Epithelial cell of proximal tubule (primary cell): ENCODE measurements at places on chromosomes 3 and 15.

GRCh38 chr3:36060950-36061349, 319.4 kb upstream of the STAC start:
- peak; percentile 19 for DNase-seq

DNA sequence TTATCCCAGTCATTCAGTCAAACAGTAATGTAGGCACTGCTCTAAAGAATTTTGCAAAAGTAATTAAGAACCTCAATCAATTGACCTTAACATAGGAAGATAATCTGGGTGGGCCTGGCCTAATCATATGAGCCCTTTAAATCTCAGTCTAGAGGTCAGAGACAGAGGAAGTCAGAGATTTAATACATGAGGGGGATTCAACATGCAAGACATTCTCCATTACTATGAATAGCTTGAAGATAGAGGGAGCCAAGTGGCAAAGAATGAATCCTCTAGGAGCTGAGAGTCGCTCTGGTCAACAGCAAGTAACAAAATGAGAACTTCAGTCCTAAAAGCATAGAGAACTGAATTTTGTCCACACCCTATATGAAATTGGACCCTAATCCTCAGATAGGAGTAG, 39.0 kb upstream of the MBNL1 start:
- no peak for DNase-seq

- no peak for DNase-seq
These were observed 83.7 kb upstream of the ARHGEF3 start for GRCh38 chr3:56885453-56885852.

DNA sequence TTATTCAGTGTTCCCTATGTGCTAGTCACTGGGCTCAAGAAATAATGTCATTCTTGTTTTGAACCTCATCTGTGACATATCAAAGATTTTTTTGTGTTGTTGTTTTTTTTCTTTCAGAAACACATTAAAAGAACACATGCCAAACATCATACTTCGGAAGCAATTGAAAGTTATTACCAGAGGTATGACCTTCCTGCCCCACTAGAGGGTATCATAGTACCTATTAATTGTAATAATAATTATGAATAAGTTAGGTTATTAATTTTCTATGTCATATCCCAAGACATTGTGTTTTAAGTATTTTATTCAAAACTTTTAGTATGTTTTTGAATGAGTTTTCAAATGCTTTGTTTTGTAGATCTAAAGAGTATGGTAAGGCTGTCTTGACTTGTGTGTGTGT, 65.7 kb downstream of the CDIN1 start:
- no peak for DNase-seq

- DNase-seq: no peak
These were observed 3.1 kb downstream of the PAQR9 start for GRCh38 chr3:142960322-142960850.

- DNase-seq: no peak
These were observed 26.4 kb downstream of the ABI3BP start for GRCh38 chr3:100966807-100967206.

- DNase-seq: no peak
These were observed 41.7 kb downstream of the MAP2K5 start for GRCh38 chr15:67584157-67584556.

GRCh38 chr3:24315971-24316370, 178.7 kb downstream of the THRB start:
- peak; percentile 43 for DNase-seq
